Fibroblast of skin of right biceps (primary cell): ENCODE measurements at places on chromosomes 5 and 9.

- DNase-seq = no peak
Measured at GRCh38 chr5:11385901-11386293, 518.3 kb downstream of the CTNND2 start.

GRCh38 chr9:80866576-80867227 is 822.6 kb downstream of the TLE1 start:
- DNase-seq = peak; percentile 63

GRCh38 chr5:95770830-95771708 is 39.9 kb downstream of the RHOBTB3 start:
- no peak for DNase-seq

DNA sequence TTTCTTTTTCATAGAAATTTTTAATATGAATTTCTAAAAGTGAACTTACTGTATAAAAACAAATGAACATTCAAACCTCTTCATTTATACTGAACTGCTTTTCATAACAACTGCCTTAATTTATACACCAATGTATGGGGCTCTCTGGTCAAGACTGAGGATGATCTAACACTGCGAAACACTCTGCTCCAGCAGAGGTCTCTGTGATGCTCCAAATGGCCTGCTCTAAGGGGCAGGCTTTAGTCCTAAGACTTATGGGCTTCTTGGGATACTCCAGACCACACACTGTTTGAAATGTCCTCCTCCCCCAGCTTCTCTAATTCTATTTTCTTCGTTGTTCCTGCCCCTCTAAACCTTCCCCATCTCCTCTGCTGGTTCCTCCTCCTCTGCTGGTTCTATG is 58.5 kb downstream of the LIFR start:
- DNase-seq = peak; percentile 36

GRCh38 chr5:82815871-82816270 is 261.3 kb downstream of the TMEM167A start:
- no peak for DNase-seq

DNA sequence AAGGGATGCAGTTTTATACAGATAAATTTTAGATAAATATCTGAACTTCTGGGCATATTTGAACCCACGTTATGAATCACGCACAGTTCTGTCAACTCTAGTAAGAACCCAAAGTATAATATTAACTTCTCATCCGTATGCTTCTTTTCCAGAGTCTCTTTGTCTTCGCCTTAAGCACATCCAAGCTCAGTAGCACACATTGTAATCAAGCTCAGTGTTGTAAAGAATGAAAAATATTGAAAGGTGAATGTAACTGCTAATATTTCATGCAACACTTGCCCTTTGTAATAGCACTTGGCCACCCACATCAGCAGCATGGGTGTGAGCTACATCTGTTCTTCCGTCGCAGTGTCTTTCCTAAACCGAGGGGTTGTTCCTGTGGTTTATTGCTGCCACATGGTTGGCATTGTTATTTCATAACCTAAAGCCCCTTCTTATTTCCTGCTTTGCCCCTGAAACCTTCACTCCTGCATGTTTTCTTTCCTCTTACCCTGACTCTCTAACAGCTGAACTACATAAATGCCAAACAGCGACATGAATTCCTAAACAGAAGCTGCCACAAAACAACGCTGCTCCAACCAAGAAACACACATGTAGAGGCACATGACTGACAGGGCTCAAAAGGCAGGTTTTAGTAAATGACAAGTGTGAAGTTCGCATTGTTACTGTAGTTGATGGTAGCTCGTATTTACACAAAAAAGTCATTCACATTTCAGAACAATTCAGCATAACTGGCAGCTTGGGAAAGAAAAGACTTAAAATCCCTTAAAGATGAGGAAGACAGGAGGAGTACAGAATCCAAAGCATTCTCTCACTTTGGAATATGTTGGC is 190.1 kb upstream of the MEF2C start:
- DNase-seq = no peak

- DNase-seq = peak; percentile 27
Measured at GRCh38 chr5:16792598-16793275, 143.4 kb downstream of the MYO10 start.

- no peak for DNase-seq
Measured at GRCh38 chr5:40405996-40406740, 273.5 kb upstream of the PTGER4 start.

GRCh38 chr9:135471791-135472640 is 7.6 kb upstream of the PPP1R26 start:
- no peak for DNase-seq

GRCh38 chr5:149667084-149667828 is 62.9 kb upstream of the PPARGC1B start:
- peak; percentile 17 for DNase-seq

DNA sequence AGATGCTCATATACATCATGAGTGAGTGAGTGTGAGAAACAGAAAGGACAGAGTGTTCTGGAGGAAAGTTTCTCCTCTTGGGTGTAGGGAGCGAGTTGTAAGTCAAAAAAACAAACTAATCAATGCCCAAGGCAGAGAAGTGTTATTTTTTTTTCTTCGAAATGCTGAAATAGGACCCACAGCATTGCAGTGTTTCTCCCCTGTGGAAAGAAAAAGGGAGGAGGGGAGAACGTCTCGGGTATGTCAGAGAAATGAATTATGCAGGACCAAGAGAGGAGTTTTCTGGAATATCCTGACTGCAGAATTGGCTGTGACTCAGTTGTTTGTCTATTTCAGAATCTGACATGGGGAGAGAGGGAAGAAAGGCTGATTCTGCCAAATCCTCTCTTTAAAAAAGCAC is 337.9 kb upstream of the RFX3 start:
- DNase-seq = peak; percentile 69

DNA sequence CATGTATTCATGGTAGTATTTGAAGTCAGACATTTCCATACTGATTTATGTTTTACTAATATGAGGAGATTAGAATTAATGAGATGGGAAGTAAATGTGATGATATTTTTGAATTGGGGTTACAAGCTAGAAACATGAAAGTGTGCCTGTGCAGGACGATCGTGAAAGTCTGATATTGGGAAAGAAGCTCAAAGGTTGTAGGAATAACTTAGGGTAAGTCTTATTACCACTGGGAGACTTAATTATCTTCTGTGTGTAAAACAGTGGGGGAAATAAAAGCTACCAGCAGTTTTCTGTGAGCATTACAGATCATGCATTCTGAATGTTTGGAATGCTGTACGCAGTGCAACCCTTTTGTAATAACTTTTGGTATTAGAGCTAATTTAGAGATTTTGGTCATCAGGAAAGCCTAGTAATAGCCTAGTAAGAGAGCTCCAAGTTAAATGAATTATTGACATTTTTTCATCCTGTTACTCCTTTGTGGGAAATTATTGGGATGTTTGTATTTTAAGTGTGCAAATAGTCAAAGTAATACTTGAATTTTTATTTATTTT is 153.9 kb downstream of the PCSK5 start:
- DNase-seq = peak; percentile 72

- peak; percentile 37 for DNase-seq
Measured at GRCh38 chr5:136155761-136156160, 23.1 kb downstream of the SMAD5 start.

DNA sequence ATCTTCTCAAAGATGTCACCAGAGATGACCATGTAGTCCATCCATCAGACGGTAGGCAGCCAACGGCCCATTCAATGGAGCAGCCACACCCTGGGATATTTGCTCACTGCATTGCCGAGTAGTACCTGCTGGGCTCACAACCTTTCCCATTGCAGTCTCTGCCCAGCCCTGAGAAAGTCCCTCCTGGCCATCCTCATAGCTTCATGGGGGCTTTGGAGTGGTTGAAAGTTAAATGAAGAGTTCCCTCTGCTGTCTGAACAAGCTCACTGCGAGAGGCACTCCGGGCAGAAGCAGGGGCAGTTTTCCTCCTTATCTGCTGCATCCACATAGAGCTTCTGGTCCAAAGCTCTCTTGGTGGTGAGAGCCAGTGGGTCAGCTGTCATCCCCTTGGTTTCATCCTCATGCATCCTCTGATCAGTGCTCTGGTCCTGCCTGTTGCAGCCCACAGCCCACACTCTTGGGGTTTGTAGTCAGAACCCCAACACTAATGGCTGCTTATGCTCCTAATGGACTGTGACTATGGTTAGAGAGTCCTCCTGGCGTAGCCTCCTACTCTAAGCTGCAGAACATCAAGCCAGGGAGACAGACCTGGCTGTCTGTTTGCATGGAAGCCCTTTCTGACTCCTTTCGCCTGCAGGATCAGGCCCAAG is 23.3 kb downstream of the TNFSF8 start:
- peak; percentile 56 for DNase-seq

- peak; percentile 91 for DNase-seq
Measured at GRCh38 chr9:114385397-114386181, 2.2 kb downstream of the AKNA start.
